Fibroblast of the conjunctiva (primary cell): ENCODE measurements at places on chromosomes 7 and 10.

GRCh38 chr10:120966657-120967045, 115.5 kb downstream of the WDR11 start:
- DNase-seq = no peak

DNA sequence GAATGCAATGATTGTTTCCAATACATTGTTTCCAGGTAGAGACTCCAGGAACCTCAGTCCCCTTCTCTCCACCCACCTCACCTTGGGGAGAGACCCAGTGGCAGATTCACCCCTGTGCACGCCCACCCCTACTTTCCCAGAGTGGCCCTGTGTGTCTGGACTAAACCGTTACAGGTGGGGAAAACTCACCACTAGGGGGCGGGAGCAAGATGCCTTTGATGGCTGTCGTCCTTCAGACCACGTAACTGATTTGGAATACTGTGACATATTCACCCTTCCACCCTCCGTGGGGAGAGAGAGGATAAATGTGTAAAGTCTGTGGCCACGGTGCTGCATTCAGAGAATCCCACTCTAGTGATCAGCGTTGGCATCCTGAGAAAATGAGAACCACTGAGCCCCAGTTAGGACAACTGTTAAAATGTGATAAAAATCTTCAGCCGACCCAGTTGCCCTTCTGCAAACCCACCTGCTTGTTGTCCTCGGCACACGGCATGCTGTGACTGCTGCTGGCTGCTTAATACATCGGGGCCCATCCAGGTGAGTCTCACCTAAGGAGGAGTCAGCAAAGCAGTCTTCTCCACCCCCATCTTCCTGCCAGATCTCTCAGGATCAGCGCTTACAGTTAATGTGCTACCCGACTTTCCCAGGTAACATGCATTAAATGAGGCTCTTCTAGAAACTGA, 41.5 kb upstream of the NMT2 start:
- peak; percentile 59 for DNase-seq

DNA sequence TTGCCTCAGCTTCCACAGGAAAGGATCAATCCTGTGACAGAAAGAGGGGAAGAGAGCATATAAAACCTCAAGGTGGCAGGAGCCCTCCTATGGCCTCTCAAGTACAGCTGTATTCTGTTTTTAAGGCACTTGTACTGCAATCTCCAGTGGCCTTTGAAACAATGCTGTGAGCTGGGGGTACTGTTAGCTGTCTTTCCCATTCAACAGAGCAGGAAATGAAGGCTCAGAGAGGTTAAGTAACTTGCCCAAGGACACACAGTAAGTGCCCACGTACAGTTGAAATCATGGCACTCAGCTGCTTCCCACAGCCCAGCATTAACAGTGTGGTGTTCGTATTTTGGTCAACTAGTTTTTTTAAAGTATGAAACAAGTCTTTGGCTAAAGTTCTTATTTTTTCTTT, 34.0 kb downstream of the DUSP5 start:
- no peak for DNase-seq

DNA sequence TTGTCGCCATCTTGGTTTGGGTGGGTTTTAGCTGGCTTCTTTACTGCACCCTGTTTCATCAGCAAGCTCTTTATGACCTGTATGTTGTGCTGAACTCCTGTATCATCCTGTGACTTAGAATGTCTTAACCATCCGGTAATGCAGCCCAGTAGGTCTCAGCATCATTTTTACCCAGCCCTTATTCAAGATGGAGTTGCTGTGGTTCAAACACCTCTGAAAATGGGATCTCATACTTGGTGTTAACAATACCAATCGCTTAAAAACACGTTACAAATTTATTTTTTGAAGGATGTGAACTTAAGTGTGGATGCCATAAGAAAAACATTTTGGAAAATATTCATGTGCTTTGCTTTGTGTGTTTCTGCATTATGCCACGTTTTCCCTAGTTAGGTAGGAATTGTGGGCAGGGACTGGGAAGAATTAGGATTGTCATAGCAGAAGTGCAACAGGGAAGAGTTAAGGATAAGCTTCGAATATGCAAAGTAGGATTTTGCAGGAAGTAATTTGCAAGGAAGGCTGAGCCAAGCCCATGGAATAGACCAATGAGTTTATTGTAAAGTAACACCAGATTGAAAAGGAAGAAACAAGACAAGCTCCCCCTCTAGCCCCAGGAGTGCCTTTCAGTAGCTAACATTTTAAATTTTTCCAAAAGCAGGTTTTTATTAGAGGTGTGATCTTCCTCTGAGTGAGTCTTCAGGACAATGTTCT, 56.4 kb downstream of the PRR15 start:
- DNase-seq = no peak

DNA sequence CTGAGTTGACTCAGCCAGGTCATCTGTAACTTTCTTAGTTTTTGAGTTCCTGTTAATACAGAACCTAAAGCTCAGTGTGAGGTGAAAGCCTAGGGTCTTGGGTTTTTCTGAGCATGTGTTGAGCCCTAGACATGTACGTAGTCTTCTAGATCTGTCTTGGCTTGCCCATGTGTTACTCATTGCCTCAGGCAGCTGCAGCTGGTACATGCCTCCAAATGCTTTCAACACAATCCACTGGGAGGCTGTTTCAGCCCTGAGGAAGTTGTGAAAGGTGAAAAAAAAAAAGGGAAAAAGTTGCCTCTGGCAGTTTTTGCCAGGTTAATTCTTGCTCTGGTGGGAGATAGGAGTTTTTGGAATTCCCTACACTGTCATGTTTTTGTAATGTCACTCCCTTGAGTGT, 134.6 kb downstream of the RNF216 start:
- DNase-seq = peak; percentile 83

GRCh38 chr10:108427146-108427545, 1262.6 kb upstream of the SORCS1 start:
- no peak for DNase-seq

- no peak for DNase-seq
These were observed 38.4 kb downstream of the DIP2C start for GRCh38 chr10:650886-651615.

DNA sequence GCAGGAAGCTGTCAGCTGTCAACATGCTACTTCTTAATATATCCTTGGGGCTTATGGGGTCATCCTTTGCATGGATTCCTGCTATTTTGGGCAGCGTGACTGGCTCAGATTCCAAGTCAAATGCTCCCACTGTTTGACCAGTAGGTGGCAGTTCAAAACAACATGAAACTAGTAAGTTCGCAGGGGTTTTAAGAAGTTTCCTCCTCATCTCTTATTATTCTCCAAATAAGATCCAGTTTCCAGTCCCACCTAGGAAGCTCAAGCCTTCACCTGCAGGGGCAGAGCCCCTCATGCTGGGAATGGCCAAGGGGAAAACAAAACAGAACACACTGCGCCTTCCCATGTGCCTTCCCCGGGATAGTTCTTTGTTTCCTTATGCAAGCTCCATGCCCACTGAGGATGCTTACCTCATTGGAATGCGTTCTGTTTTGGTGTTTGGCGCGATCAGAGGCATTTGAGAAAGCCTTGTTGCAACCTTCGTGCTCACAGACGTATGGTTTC, 259.8 kb downstream of the GLI3 start:
- peak; percentile 62 for DNase-seq

DNA sequence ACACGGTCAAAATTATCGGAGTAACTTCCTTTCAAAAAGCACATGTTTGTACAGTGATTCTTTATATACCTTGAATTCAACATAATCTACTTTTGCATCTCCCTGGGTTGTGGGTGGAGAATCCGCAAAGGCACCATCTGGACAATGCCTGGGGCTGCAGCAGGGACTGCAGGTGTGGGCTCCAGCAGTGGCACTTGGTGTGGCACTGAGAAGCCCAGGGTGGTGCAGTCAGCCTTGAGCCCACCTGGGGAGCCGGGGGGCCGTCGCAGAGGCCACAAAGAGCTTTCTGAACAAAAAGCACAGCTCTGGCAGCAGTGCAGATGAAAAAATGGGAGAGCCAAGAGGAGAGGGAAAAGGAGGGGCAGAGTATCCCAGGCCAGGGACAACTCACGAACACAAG, 22.2 kb downstream of the PARD3 start:
- DNase-seq = no peak

- peak; percentile 28 for DNase-seq
These were observed 92.5 kb downstream of the TRIL start for GRCh38 chr7:28865601-28866144.

GRCh38 chr7:14924398-14924797, 21.8 kb upstream of the DGKB start:
- DNase-seq = no peak

DNA sequence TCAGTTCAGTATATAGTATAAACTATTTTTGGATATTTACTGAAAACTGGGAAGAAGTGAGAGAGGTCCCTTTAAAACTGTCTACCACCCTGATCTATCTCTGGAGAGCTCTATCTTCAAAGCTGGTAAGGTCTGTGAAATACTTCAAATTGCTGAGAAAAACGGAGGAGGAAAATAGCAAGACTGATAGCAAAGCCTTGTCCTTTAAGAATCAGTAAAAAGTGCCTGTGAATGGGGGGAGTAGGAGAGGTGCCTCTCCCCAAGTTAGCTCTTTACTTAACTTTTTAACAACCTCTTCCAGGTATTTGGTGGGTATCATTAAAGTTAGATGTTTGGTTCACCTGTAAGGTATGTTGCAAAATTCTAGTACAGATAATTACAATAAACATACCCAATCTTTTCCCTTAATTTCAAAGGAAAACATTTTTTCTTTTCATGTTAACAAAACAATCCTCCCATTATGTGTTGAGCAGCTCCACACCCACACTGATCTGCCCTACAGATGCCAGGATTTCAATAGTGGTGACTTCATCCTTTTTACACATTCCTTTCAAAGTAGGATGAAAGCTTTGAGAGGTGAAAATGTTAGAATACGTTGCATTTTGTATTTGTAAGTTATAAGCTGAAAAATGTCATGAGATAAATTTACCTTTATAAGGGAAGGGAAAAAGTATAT, 149.2 kb downstream of the CRPPA start:
- no peak for DNase-seq

- no peak for DNase-seq
These were observed 62.2 kb downstream of the ARHGAP22 start for GRCh38 chr10:48542471-48543181.

DNA sequence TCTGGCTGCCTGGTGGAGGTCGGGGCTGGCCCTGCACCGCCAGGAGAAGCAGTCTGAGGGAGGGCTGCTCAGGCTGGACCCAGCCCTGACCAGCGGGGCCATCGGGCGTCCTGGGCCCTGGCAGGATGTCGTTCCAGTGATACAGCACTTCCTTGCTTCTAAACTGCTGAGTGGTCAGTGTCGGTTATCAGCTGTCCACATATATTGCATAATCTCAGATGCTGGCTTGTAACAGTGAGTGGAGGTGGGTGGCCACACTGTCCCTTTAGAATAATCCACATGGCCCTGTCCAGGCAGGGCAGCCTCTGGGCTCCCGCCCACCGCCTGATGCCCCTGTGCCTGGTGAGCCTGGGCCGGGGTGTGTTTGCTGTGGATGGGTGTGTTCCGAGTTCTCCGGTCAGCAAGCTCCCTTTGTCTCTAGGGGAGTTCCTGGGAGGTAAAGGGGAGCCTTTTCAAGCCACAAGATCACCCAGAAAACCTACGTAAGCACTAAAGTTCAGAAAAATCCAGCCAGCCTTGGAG, 86.1 kb downstream of the LHPP start:
- no peak for DNase-seq

DNA sequence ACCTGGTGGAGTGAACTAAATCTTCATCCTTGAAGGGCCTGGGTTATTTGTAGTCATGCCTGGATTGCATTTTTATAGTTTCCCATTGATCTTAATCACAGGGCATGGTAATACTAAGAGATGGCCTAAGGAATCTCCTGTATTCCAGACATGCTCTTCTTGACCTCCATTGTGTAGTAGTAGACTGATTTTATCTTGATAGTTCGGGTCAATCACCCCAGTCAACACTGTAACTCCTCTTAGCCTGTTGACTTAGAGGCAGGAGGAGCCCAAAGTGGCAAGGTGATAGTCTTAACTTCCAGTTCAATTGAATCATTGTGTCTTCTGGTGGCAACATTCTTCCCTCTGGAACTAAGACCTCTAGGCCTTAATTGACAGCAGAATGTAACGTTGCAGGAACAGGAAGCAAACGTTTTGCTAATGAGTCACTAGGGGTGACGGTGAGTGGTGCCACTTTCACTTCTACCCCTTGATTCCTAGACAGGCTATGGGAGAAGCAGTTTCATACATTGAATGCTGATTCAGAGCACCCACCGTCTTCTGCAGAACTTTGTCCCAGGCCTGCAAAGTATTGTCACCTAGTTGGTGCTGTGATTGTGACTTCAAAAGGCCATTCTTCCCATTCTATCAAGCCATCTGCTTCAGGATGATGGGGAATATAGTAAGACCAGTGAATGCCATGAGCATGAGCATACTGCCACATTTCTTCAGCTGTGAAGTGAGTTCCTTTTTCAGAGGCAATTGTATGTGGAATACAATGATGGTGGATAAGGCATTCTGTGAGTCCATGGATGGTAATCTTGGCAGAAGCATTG, 24.0 kb upstream of the PAPSS2 start:
- peak; percentile 26 for DNase-seq
